ENCODE measurements at places on chromosomes 11 and 22.

DNA sequence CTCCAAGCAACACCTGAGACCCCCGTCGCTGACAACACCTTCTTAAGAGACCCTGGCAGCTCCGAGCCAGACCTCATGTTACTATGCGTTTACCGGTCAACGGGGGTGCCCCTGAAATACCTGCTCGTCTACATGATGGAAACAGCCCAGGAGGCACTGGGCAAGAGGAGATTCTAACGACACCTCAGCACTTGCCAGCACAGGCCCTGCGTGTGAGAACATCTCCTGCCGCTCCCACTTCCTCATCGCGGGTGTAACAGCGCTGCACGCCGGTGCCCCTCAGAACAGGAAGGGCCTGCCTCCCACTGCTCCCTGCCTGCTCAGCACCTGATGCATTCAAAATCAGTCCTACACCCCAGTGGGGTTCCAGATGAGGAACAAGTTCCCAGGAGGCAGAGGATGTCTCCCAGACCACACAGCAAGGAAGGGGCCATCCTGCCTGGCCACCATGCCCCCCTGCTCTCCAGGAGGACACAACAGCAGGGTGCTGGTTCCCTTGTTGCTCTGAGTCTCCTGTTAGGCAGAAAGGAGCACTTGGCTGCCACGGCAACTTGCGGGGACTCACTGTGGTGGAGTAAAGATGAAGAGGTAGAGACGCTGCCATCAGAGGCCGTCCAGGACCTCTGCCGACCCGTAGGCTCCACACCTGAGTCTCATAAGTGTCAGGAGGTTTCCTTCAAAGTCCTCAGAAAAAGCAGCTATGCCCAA lies 2.1 kb downstream of the TOLLIP start:
- DNase-seq: no peak

- no peak for DNase-seq
Measured at GRCh38 chr22:50313021-50313420, 5.6 kb upstream of the PLXNB2 start.

DNA sequence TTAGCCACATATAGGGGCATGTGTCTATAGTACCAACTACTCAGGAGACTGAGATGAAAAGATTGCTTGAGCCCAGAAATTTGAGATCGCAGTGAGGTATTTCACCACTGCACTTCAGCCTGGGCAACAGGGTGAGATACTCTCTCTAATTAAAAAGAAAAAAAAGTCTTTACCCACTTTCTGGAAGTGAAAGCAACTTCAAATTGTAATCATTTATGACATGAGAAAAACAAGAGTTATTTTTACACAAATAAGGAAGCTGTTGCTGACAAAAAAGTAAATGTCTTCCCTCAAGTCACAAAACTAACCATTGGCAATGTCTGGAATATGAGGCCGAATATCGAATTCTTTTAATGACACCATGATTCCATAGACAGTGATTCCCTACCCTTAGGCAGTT lies 71.4 kb downstream of the GLYATL1 start:
- DNase-seq: no peak

DNA sequence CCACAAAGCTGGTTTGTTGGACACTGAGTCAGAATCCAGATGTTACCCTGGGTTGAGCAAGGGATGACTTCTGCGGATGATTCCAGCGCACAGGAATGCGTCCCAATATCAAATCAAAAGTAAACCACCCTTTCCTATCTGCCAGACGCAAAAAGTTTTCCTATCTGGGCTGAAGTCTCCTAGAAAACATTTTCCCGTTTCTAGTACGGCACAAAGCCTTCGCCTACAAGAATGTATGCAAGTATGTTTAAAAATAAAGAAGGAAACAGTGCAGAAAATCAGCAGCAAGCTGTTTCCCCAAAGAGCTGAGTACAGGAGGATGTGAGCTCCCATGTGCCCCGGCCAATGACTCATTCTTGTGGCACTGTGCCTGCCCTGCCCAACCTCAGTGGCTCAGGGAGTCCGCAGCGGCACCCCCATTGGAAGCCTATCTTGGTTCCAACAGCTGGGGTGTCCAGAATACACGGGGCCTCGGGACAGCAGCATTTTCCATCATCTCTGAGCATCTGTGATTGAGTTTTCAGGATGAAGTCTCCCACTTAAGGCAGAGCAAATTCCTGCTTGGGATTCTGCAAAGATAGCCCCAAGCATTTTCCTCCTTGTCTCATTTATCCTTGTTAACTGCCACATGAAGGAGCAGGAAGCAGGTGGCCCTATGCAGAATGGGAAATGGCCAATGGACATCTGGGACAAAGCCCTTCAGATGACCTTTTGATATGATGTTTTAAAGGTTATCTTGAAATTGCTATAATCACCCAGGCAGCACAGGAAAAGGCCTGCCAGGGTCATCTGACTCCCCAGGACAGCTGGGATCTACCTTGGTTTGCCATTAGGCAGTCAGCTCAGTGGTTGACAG lies 17.5 kb downstream of the KCNJ5 start:
- peak; percentile 24 for DNase-seq

DNA sequence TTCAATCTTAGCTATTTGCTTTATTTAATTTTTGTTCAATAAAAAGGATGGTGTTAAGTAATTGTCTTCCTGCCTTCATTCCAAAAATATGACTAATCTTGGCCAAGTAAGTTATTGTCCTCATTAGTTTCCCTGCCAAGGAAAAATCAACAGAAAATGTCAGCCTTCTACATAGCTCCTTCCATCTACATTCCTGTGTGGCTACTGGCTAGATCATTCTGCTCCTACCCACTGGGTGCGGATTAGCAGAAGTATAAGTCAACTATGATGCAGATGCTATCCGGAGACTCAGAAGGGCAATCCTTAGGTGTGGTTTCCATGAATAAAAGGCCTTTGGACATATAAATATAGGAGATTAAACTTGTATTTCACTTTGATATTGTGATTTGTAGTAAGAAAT lies 154.4 kb downstream of the SBF2 start:
- DNase-seq: peak; percentile 82

DNA sequence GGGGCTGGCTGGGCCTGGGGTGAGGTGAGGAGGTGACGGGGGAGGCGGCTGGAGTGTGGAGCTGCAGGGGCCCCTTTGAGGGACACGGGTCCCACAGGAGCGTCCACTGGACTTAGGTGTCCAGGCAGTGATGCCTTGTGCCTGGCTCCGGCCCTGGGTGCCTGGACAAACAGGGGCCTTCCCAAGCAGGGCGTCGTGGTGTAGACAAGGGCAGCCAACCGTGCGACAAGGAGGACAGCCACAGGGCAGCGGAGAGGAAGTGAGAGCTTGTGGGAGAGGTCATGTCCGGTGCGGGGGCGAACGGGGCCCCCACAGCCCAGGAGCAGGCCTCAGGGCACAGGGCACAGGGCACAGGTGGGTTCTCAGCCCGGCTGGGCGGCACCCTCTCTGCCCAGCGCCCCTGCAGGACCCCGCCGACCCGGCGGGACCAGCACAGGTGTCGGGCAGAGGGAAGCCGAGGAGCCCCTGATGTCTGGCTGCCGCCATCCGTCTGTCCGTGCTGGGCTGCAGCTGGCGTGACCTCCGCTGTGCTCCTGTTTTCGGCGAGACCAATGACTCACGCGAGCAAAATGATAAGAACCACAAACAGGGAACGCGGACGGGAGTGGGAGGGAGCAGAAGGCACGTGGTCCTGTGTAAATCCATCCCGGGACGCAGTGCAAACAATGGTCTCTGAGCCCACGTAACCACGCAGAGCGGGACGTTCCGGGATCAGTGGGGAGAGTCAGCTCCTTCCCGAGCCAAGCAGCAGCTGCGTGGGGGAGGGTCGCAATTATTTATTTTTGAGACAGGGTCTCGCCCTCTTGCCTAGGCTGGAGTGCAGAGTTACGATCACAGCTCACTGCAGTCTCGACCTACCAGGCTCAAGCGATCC lies 49.1 kb upstream of the A4GALT start:
- peak; percentile 32 for DNase-seq

GRCh38 chr11:2204361-2205213 lies 33.0 kb upstream of the TH start:
- DNase-seq: no peak

DNA sequence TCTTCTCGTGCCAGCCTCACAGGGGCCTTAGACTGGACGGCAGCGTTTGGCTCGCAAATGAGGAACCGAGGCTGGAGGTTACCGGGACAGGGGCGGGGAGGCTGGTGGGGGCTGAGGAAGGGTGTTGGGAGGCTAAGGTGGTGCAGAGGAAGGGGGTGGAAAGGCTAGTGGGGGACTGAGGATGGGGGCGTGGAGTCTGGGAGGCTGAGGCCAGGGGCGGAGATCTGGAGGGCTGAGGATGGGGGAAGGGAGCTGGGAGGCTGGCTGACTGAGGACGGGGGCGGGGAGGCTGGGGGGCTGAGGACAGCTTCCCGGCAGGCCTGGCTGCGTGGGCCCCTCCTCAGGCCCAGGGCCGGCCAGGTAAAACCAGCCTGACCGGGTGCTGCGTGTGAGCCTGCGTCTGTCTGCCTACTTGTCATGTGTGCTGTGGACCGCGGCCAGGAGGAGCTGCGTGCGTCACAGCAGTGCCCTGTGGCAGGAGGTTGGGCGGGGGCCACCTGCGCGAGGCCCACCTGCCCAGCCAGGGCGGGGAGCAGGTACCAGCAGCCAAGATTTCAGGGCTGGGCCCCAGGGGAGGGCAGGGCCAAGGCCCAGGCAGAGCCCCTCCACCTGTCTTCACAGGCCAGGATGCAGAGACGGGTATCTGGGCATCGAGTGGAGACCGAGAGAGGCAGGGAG lies 9.4 kb upstream of the PIM3 start:
- no peak for DNase-seq

- no peak for DNase-seq
Measured at GRCh38 chr11:129308241-129308865, 67.3 kb upstream of the BARX2 start.

Data from fibroblast of skin of left biceps (primary cell).